ENCODE measurements at places on chromosomes 7 and 10. TPM values are rescaled to one million over a fixed set of nuclear protein-coding genes. Genes with fewer than 3 reads are reported as not detected.

GRCh38 chr7:4621396-4621795 is 60.7 kb upstream of the FOXK1 start:
- no peak for DNase-seq

GRCh38 chr10:77975086-77975666 is 48.6 kb upstream of the DLG5 start:
- DNase-seq: no peak

GRCh38 chr7:101402081-101402779 is 39.6 kb downstream of the COL26A1 start:
- DNase-seq: no peak

Gene FBH1
- 91.9 TPM for total RNA-seq
